ENCODE measurements at places on chromosomes 12 and 14.

DNA sequence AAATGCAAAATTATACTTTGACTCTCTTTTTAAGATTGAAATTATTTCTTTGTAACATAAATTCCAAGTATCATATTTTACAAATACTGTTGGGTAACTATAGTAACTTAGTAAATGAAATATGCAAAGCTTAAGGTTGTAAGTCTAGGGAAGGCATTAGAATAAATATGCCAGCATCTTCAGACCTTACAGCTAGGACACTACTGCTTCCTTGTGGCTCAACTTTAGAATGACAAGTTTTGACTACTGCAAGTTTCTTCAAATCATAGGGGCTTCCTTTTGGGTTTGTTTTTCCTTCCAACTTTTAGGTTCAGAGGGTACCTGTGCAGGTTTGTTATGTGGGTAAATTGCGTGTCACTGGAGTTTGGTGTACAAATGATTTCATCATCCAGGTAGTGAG, 17.7 kb upstream of the ANP32D start:
- peak; percentile 31 for DNase-seq

DNA sequence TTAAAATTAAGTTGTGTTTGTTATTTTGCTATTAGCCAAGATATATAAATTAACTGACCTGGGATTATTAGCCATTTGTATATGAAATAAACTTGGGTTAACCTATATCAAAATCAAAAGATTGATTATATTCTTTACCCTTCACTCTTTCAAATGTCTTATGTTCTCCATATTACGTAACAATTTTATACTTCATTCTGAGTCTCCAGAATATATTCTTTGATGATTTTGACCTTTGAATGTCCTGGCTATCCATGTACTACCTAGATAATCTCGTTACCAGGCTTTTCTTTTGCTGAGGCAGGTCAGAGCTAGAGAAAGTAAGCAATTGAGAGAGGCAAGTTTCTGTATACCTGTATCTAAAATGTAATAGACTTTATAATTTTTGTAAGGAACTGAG, 3.6 kb downstream of the PPM1A start:
- DNase-seq, result no peak

- DNase-seq, result no peak
These were observed 180.2 kb upstream of the SYT1 start for GRCh38 chr12:78684419-78684818.

DNA sequence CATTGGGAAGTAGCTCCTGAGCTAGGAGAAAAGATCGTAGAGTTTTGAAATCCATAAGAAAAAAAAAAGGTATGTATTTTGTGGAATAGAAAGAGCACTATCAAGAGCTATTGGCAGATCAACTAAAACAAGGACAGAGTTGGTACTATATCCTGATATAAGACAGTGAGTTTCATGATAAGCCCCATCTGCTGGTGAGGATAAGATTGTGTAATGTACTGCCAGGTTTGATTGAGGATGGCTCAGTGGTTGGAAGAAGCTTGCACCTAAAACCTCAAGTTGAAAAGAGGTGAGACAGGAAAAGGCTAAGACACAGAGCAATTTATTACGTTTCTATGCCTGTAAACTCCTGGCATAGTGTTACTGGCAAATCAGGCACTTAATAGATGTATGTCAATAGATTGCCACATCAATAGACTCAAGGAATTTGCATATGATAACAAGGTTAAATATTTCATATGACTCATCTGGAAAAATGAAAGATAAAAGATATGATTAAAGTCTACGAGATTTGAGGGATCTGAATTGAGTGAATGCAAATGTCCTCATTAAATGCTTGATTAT, 525.6 kb downstream of the FLRT2 start:
- DNase-seq, result no peak

- no peak for DNase-seq
These were observed 715 bp downstream of the CACNB3 start for GRCh38 chr12:48818831-48819590.

DNA sequence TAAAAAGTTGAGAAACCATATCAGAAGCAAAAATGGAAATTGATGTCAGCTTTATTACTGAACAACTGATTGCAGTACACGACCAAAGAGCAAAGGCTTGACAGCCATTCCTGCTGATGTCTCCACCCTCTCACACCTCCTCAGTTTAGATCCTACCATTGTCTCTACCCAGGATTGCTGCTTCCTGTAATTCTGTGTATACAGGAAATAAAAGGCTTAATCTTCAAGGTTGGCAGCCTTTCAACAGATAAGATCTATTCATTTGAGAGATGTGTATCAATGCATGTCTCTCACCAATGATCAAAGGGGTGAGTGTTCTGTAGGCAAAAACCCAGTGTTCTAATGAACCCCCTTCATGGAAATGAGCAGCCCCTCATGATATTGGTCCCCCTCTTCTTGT, 27.0 kb downstream of the SLCO1C1 start:
- no peak for DNase-seq

- no peak for DNase-seq
These were observed 60.0 kb downstream of the CFAP54 start for GRCh38 chr12:96549341-96549740.

DNA sequence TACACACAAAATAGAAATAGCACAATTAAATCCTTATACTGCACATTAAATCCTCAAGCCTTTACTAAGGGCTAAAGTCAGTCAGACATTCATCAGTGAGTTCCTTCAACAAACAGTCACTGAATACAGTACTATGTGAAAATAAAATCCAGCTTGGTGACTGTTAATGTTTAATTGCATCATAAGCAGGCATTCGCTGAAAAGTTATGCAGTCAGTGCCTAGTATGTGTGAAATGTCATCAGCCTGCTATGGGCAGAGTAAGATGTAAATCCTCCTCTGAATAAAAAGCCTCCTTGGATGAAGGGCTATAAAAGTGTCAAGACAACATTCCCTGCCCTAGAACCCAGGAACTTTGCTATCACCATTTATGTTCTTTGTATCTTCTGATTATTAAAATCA, 116.4 kb downstream of the PRICKLE1 start:
- no peak for DNase-seq

DNA sequence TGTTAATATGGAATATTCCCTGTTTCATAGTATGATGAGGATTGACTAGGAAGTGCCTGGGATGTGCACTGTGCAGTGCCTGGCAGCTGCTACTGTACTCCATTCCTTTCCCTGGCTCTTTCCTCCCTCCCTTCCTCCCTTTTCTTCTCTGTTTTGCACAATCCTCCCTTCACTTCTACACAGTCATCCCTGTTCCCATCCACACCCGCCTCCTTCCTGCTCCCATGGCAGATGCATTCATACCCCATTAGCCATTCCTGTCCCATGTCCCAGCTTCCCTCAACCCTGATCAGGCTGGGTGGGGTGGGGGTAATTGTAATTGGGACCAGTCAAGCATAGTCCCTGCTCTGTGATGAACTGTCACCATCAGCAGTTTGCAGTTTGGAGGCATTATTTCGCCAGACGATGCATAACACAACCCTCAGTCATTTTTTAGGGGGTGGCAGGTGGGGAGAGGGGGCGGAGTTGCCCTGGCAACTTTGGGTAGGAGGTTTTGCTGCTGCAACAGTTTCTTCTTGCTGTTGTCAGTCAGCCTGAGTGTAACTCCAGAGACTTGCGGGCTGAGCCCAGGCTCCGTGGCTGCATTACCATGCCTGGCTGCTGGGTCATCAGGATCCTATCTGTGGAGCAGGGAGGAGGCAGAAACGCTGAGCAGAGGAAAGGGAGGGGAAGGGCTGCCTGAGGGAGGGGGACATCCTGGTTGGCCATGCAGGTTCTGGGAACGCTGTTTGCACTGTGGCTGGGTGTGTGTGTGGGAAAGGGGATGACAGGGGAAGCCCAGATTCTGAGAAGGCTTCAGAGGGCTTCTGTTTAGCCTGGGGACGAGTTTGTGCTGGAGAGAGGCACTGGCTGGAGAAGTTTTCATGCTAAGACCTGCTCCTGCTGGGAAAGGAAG, 4.1 kb upstream of the KRT84 start:
- DNase-seq, result no peak

GRCh38 chr12:99529966-99530365, 117.6 kb upstream of the GARIN6 start:
- no peak for DNase-seq

DNA sequence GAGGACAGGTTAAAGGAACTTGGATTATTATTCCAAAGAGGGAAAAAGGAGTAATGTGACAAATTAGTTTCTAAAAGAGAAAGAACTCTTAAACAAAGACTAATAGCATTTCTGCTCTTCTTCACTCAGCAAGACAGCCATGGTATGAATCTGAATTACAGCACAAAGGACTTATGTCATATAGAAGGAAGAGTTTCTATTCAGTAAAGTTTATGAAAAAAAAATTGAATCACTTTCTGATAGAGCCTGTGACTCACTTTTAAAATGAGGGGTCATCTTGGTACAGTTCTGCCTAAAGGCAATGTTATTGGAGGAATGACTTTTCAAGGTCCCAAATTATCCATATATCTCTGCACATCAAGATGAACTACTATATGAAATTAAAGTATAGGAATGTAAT, 101.7 kb downstream of the DUSP6 start:
- no peak for DNase-seq

DNA sequence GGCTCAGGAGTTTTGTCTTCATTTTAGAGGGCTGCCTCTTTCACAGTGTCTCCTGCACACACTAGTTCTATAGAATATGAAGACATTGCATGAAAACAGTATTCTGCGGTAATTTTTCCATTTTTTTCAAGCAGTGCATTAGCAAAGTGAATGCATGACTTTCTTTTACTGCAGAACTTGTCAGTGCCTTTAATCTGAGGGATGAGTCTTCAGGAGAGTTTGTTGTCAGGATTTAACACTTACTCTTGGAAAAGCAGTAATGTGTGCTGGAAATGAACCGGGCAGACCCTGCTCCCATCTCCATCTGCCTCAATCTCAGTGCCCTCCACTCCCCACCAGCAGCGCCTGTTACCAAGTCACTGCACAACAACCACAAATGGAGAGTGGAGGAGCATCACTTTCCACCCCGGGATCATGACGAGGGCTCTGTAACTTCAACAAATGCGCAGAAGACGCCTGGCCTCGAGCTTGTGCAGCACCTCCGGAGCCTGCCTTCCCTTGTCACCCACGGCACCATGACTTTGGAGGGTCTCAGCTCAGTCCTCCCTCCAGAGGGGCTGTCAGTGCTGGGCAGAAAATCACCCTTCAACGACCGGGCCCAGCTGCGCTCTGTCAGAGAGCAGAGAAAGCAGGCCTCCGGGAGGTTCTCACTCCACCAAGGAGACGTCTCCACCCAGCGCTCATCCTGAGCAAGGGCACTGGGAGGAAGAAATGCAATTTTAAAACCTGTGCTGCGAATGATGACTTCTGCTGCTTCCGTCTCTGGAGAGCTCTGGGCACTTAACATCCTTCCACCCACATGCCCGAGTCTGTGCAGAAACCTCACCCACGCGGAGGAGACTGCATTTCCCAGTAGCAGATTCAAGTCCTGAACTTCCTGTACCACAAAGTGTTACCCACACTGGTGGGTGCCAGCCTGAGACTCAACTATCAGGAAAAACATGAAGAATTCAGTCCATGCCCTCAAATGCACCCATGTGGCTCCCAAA, 255.7 kb downstream of the ADGRD1 start:
- DNase-seq, result no peak

GRCh38 chr14:94171208-94171607, 2.9 kb upstream of the PPP4R4 start:
- no peak for DNase-seq

DNA sequence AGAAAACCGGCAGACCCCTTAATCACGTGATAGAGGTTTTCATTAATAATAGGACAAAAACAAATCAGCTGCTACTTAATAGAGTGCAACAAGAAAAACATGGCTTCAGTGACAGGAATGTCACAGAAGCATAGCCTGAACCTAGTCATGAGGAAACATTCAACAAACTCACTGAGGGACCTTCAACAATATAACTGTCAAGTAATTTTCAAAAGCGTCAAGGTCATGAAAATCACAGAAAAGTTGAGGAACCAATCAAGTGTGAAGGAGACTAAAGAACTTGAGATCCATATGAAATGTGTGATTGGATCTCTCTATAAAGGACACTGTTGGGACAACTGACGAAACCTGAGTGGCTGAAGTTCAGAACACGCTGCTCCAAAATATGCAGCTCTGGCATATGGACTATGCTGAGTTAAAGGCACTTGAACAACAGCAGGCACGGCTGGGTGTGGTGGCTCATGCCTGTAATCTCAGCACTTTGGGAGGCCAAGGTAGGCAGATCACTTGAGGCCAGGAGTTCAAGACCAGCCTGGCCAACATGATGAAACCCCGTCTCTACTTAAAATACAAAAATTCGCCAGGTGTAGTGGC, 16.3 kb downstream of the NDUFA12 start:
- no peak for DNase-seq

- no peak for DNase-seq
These were observed 628.2 kb downstream of the ETNK1 start for GRCh38 chr12:23253191-23253590.

- DNase-seq, result no peak
These were observed 648.5 kb downstream of the RPS29 start for GRCh38 chr14:48937541-48938195.

DNA sequence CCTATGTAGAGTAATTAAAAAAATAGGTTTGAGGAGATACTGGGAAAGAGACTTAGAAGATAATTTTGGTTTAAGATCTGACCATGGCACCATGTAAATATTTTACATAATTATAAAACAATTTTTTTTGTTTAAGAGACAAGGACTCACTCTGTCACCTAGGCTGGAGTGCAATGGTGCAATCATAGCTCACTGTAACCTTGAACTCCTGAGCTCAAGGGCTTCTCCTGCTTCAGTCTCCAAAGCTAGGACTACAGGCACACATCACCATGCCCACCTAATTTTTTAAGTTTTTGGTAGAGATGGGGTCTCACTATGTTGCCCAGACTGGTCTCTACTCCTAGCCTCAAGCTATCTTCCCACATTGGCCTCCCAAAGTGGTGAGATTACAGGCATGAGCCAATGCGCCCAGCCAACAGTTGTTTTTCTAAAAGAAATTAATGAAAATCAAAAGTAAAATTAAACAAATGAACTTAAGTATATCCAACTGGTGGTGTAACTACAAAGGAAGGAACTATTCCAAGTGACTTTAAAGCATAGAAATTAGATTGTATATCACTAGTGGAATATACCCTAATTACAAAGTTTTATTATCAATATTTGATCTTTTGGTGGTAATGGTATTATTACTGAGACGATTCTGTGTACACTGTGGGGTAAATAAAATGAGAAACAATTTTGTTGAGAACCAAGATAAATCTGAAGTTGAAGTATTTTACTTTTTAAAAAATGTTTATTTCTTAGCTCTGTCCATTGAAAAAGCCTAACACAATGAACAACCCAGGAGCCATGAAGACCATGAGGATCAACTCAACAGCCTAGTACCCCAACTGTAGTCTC, 29.1 kb downstream of the COCH start:
- no peak for DNase-seq

- DNase-seq, result no peak
These were observed 49.4 kb downstream of the SLC8A3 start for GRCh38 chr14:70139384-70139783.

- no peak for DNase-seq
These were observed 293.3 kb downstream of the PPFIA2 start for GRCh38 chr12:81465876-81466275.

Measured in HCT116 (cell line).